Activated CD4-positive, alpha-beta T cell treated with anti-CD3 and anti-CD28 coated beads for 36 hours (primary cell): ENCODE measurements at places on chromosomes 3 and 15.

DNA sequence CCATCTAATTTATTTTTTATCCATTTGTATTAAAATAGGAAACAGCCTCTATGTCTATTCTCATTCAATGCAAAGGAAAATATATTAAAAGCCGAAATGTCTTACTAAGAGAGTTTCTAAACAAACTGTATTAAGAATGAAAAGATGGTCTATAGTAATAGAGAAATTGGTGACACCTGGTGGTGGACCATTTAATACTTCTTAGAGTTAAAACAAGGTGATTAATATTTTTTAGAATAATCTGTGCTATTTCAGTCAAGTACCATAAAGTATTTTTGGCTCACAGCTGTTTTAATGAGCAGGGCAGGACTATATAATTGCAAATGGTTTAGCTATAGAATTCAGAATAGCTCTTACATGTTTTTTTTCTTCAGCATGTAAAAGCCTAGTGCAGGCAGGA, 55.7 kb downstream of the SYNPR start:
- no peak overlapping the region for H3K27ac ChIP-seq
- no peak for DNase-seq
- H3K4me1 ChIP-seq, result no peaks in the 10 kb centered on the region
- H3K4me3 ChIP-seq, result no peak overlapping the region
- peaks cover 3% of the 10 kb centered on the region for H3K27me3 ChIP-seq
- H3K36me3 ChIP-seq, result no peaks in the 10 kb centered on the region

DNA sequence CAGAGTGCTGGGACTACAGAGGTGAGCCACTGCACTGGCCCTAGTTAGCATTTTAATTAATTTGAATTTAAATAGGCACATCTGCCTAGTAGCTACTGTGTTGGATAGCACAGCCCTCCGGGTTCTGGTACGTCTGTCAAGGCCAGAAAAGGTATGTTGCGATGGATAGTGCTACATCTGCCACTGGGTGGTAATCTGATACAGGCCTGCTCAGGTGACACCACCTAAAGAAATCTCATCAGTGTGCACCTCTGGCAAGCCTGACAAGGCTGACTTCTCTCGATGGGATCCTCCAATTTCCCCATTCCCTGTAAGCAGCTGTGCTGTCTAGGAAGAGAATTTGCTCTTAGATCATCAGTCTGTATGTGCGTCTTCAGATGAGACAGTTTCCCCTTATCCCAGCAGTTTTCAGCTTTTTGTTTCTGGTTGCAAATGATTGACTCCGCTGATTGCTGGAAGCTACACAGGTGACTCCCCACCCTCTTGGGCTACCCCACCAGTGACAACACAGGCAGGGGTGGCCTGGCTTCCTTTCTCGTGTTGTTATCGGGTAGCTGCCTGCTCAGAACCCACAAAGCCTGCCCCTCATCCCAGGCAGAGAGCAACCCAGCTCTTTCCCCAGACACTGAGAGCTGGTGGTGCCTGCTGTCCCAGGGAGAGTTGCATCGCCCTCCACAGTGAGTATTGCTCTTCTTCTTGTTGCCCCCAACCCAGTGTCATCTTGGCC, at the start of gene CCR9:
CCR9 (plus strand) TSS at position 565 of the 727 bp plus-strand sequence. CDS start 8,391 bp downstream, outside the sequence.
- H3K27ac ChIP-seq, result no peak within 1 kb of the TSS
- H3K27me3 ChIP-seq, result peaks cover 29% of the 10 kb centered on the region
- no peaks in the 10 kb centered on the region for H3K36me3 ChIP-seq
- peaks cover 40% of the 10 kb centered on the region for H3K4me1 ChIP-seq

GRCh38 chr3:171505822-171506333, 45.7 kb upstream of the TNIK start:
- no peaks in the 10 kb centered on the region for H3K4me1 ChIP-seq
- H3K27ac ChIP-seq, result no peak overlapping the region
- no peak for DNase-seq
- H3K36me3 ChIP-seq, result no peaks in the 10 kb centered on the region
- H3K27me3 ChIP-seq, result no peaks in the 10 kb centered on the region
- H3K4me3 ChIP-seq, result no peak overlapping the region

GRCh38 chr3:3241596-3241995, 62.1 kb upstream of the CRBN start:
- H3K4me3 ChIP-seq, result no peak overlapping the region
- no peak for DNase-seq
- no peak overlapping the region for H3K27ac ChIP-seq
- H3K4me1 ChIP-seq, result no peaks in the 10 kb centered on the region
- H3K27me3 ChIP-seq, result no peaks in the 10 kb centered on the region

GRCh38 chr3:135147657-135148056, 352.6 kb downstream of the EPHB1 start:
- DNase-seq, result no peak
- H3K27ac ChIP-seq, result no peak overlapping the region
- no peaks in the 10 kb centered on the region for H3K36me3 ChIP-seq
- H3K4me3 ChIP-seq, result no peak overlapping the region
- H3K27me3 ChIP-seq, result no peaks in the 10 kb centered on the region
- no peaks in the 10 kb centered on the region for H3K4me1 ChIP-seq

GRCh38 chr3:30768703-30769550, 125.5 kb downstream of the GADL1 start:
- H3K36me3 ChIP-seq, result no peaks in the 10 kb centered on the region
- no peak overlapping the region for H3K4me3 ChIP-seq
- no peak overlapping the region for H3K27ac ChIP-seq
- H3K27me3 ChIP-seq, result peaks cover 2% of the 10 kb centered on the region

GRCh38 chr3:44983484-44983941, 7.5 kb downstream of the EXOSC7 start:
- H3K36me3 ChIP-seq, result peaks cover 36% of the 10 kb centered on the region
- DNase-seq, result no peak
- no peak overlapping the region for H3K27ac ChIP-seq
- peaks cover 72% of the 10 kb centered on the region for H3K4me1 ChIP-seq

GRCh38 chr3:126895178-126896066, 87.5 kb upstream of the PLXNA1 start:
- no peak for DNase-seq
- no peak overlapping the region for H3K4me3 ChIP-seq
- no peaks in the 10 kb centered on the region for H3K4me1 ChIP-seq
- no peak overlapping the region for H3K27ac ChIP-seq

- no peaks in the 10 kb centered on the region for H3K36me3 ChIP-seq
- H3K4me3 ChIP-seq, result no peak overlapping the region
- DNase-seq, result no peak
- no peaks in the 10 kb centered on the region for H3K4me1 ChIP-seq
- peaks cover 18% of the 10 kb centered on the region for H3K27me3 ChIP-seq
These were observed 77.2 kb upstream of the KCNMB2 start for GRCh38 chr3:178459038-178459410.

GRCh38 chr3:55006244-55006676, 78.4 kb upstream of the LRTM1 start:
- no peak overlapping the region for H3K27ac ChIP-seq
- H3K4me1 ChIP-seq, result no peaks in the 10 kb centered on the region
- peaks cover 6% of the 10 kb centered on the region for H3K27me3 ChIP-seq
- no peaks in the 10 kb centered on the region for H3K36me3 ChIP-seq
- DNase-seq, result no peak
- H3K4me3 ChIP-seq, result no peak overlapping the region

DNA sequence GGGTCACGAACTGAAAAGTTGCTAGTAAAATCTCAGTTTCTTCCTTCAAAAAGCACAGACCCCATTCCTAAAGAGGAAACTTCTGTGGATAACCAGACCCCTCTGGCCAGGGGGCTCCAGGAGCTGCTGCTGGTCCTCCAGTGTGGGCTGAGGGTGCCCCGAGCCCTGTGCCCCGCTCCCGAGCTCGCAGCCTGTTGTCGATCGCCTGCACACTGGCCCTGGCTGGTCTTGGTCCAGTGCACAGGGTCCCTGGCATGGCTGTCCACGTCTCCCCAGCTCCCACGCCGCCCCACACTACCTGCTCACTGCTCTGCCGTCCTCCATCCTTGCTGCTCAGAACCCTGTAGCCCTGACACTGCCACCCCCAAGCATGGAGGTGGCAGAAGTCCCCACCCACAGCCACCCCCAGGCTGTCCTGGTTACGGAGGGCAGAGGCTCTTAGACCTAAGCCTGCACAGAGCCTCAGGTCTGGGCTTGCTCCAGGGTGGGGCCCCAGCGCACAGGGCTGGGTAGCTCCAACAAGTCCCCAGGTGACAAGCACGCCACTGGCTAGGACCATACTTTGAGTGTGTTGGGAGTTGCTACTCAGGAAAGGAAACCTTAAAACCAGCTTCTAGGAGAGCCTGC, 87.0 kb downstream of the PLXNA1 start:
- no peak overlapping the region for H3K27ac ChIP-seq
- H3K4me3 ChIP-seq, result no peak overlapping the region
- no peaks in the 10 kb centered on the region for H3K4me1 ChIP-seq
- H3K27me3 ChIP-seq, result peaks cover 7% of the 10 kb centered on the region

- H3K4me1 ChIP-seq, result peaks cover 7% of the 10 kb centered on the region
- H3K4me3 ChIP-seq, result no peak overlapping the region
- no peaks in the 10 kb centered on the region for H3K27me3 ChIP-seq
- no peaks in the 10 kb centered on the region for H3K36me3 ChIP-seq
- no peak overlapping the region for H3K27ac ChIP-seq
These were observed 87.1 kb downstream of the ANO10 start for GRCh38 chr3:43534675-43535074.

GRCh38 chr3:16294844-16295243, 29.8 kb downstream of the OXNAD1 start:
- H3K27ac ChIP-seq, result peak overlapping the region; percentile 87
- peaks cover 72% of the 10 kb centered on the region for H3K36me3 ChIP-seq
- DNase-seq, result peak; percentile 44
- H3K27me3 ChIP-seq, result no peaks in the 10 kb centered on the region
- H3K4me3 ChIP-seq, result peak overlapping the region; percentile 40

- H3K27me3 ChIP-seq, result no peaks in the 10 kb centered on the region
- H3K27ac ChIP-seq, result peak overlapping the region; percentile 96
- H3K4me1 ChIP-seq, result peaks cover 67% of the 10 kb centered on the region
- peak overlapping the region; percentile 97 for H3K4me3 ChIP-seq
- DNase-seq, result peak; percentile 86
These were observed 1.8 kb downstream of the PSTPIP1 start for GRCh38 chr15:76996526-76997401.

- peaks cover 38% of the 10 kb centered on the region for H3K4me1 ChIP-seq
- DNase-seq, result peak; percentile 81
- peak overlapping the region; percentile 90 for H3K4me3 ChIP-seq
- H3K27me3 ChIP-seq, result no peaks in the 10 kb centered on the region
- H3K27ac ChIP-seq, result peak overlapping the region; percentile 96
- peaks cover 36% of the 10 kb centered on the region for H3K36me3 ChIP-seq
These were observed 1.4 kb downstream of the ST6GAL1 start for GRCh38 chr3:186931532-186932280.

GRCh38 chr15:100601163-100601562, 821 bp downstream of the LINS1 start:
- no peak overlapping the region for H3K27ac ChIP-seq
- peak; percentile 75 for DNase-seq
- no peak overlapping the region for H3K4me3 ChIP-seq
- peaks cover 63% of the 10 kb centered on the region for H3K4me1 ChIP-seq
- H3K27me3 ChIP-seq, result no peaks in the 10 kb centered on the region

GRCh38 chr15:98981851-98982722, 25.5 kb downstream of the PGPEP1L start:
- no peak overlapping the region for H3K4me3 ChIP-seq

DNA sequence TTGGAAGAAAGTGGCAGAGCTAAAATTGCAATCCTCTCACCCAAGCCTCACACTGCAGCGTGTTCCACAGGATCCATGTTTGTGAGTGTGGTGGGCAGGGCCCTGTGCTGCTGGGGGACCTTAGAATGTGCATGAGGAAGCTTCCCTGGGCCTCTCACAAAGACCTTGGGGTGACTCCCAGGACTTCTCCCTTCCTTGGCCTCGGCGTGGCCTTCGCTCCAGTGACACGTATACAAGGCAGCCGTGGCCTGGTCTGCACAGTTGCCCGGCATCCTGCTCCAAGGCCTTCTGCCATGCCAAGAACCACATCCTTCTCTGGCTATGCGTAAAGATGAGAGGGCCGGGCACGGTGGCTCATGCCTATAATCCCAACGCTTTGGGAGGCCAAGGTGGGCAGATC, 196.4 kb downstream of the UACA start:
- H3K27me3 ChIP-seq, result no peaks in the 10 kb centered on the region
- H3K36me3 ChIP-seq, result no peaks in the 10 kb centered on the region
- H3K4me1 ChIP-seq, result peaks cover 15% of the 10 kb centered on the region
- no peak overlapping the region for H3K4me3 ChIP-seq
- H3K27ac ChIP-seq, result no peak overlapping the region

GRCh38 chr3:8767667-8768363, 1.6 kb downstream of the OXTR start:
- no peak overlapping the region for H3K27ac ChIP-seq
- DNase-seq, result peak; percentile 59
- no peaks in the 10 kb centered on the region for H3K36me3 ChIP-seq
- peaks cover 12% of the 10 kb centered on the region for H3K4me1 ChIP-seq

DNA sequence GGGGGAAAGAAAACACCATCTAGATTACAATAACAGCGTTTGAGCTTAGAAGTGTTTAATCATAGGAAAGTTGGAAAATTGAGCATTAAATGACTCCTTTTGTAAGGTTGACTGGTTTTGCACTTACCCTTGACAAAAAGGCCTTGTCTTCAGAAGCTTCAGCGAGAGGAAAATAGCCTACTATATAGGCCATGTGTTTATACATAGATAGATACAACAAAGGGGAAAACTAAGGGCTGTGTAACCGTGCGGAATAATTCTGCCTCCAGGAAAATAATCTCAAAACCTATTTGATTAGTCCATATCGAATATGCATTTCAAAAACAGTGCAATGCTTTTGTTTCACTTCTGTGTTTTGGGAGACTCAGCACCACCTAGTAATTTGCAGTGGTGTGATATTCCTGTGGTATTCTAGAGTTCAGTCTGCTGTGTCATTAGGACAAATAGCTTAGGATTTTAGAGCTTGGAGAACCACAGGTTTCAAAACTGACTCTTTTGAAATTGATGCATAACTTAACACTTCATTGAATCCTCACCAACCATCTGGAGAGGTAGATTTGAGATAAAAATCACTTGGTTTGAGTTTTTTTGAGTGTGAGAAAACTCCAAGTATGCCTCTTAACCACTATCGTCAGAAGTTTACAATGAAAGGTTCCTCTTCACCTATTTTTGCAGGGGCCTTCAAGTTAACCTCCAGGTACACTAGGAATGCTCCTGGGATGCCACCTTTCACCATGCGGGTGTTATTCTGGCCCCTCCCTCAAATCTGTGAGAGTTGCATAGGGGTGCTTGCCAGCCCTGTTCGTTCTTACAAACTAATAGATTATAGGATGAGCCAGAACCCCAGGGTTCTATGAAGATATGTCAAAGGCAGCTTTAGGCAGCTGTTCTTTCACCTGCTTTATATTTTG, 1.9 kb downstream of the ARHGAP31 start:
- no peak for DNase-seq
- H3K27ac ChIP-seq, result peak overlapping the region; percentile 53
- peak overlapping the region; percentile 82 for H3K4me3 ChIP-seq
- H3K27me3 ChIP-seq, result no peaks in the 10 kb centered on the region
- peaks cover 54% of the 10 kb centered on the region for H3K4me1 ChIP-seq

- no peak overlapping the region for H3K27ac ChIP-seq
- no peak for DNase-seq
- H3K4me1 ChIP-seq, result peaks cover 10% of the 10 kb centered on the region
- H3K4me3 ChIP-seq, result no peak overlapping the region
These were observed 3.7 kb upstream of the JMJD7 start for GRCh38 chr15:41824062-41824745.
